C1 segment of cervical spinal cord (tissue), 14 donors: ENCODE measurements at places on chromosomes 2 and 18.

GRCh38 chr18:58223717-58224424, 179.8 kb downstream of the NEDD4L start:
- no peak for DNase-seq

- no peak for DNase-seq
Measured at GRCh38 chr18:63899206-63899605, 8.6 kb upstream of the SERPINB10 start.

GRCh38 chr18:69469444-69469919, 68.8 kb downstream of the DOK6 start:
- DNase-seq: no peak

DNA sequence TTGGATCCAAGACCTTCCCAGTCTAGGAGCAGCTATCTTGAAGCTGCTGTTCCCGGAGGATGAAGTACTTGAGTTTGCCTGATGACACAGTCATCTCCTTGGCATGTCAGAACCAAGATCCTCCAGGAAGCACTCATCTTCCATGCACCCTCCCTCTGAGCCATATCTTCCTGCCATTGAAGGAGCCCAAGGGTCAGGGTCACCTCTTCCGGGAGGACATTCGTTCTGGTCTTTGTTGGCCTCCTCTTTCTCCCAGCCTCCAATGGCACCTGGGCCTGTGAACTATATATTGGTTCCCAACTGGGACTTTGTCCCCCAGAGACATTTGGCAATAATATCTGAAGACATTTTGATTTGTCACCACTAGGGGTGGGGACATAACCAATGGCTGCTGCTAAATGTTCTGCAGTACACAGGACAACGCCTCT, 4.2 kb upstream of the MYO7B start:
- DNase-seq: no peak

- DNase-seq: no peak
Measured at GRCh38 chr2:871175-871727, 79.4 kb upstream of the SNTG2 start.
